ENCODE measurements at places on chromosomes 7 and 10. TPM values are rescaled to one million over a fixed set of nuclear protein-coding genes. Genes with fewer than 3 reads are reported as not detected.

The PPIF gene
- total RNA-seq: 381 TPM

DNA sequence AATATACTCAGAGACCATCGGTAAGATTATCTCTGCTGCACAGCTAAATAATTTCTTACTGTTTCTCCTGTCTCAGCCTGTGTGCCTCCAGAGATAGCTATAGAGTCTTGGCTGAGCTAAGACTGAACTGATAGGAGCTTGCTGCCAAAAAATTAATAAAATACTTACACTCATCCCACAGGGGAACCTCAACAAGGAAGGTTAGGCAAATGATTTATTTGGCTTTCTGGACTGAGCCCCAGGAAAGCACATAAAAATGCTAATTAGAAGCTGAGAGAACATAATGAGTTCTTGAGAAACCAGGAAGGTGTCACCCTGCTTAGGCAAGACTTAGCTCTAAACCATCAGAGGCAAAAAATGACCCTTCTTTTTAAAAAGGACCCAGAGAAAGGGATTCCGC, 534.5 kb downstream of the TNS3 start:
- no peak for DNase-seq

- no peak for DNase-seq
These were observed 64.0 kb downstream of the CTBP2 start for GRCh38 chr10:125096371-125096770.

DNA sequence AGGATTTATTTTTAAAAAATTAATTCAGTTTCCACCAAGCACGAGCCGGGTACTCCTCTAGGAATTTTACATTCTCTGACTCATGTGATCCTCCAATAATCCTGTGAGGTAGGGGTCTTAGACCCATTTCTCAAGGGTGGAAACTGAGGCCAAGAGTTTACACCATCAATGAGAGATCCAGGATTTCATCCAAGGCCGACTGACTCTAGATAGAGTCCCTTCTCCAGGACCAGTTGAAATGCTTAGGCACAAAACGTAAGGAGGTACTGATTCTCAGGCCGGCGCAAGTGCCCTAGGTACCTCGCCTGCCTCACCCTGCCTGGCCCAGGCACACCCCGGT, 95.7 kb upstream of the DUSP5 start:
- no peak for DNase-seq

DNA sequence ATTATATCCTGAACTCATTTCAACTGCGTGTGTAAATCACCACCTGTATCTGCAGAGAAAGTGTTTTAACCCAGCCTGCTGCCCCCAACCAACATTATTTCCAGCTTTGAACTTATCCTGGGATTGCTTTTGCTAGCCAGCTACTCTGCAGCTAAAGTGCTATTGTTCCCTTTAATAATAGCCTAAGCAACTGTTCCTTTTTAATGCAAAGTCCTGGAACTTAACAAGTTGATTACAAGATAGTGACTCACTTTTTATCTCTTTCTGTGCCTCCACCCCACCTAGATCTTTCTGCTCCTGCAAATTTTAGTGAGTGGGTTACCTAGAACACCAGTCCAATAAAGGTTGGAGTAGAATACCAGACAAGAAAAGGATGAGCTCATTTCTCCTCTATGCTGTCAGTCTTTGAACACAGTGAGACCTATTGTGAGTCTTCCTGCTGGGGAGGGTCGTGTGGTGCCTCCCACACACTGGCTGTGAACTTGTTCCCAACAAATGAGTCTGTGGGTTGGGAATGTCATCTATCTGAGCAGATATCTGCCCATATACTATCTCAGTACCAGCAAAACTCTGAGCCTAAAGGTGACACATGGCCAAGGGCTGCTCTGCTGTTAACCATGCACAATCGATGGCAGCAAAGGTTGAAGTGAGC, 137.7 kb downstream of the FAM204A start:
- no peak for DNase-seq

The IGFBP1 gene
- total RNA-seq: 1.5 TPM

Data from PC-3 (cell line).